CD4-positive, alpha-beta T cell treated with Interleukin-4 for 1 hour (primary cell): ENCODE measurements at places on chromosomes 16 and 17.

GRCh38 chr16:89352091-89352681 lies 134.7 kb downstream of the ZNF778 start:
- no peak for DNase-seq

DNA sequence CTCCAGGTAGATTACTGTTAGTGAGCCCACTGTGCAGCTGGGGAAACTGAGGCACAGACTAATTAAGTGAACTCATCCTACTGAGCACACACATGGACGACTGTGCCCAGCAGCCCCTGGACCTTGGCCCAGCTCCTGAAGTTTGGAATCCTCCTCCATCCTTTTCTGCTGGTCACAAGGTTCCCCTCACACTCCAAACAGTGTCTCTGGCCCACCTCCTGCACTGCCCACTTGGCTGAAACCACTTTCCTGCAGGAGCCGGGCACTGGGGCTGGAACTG lies 3.6 kb downstream of the RHBDF2 start:
- DNase-seq = no peak

DNA sequence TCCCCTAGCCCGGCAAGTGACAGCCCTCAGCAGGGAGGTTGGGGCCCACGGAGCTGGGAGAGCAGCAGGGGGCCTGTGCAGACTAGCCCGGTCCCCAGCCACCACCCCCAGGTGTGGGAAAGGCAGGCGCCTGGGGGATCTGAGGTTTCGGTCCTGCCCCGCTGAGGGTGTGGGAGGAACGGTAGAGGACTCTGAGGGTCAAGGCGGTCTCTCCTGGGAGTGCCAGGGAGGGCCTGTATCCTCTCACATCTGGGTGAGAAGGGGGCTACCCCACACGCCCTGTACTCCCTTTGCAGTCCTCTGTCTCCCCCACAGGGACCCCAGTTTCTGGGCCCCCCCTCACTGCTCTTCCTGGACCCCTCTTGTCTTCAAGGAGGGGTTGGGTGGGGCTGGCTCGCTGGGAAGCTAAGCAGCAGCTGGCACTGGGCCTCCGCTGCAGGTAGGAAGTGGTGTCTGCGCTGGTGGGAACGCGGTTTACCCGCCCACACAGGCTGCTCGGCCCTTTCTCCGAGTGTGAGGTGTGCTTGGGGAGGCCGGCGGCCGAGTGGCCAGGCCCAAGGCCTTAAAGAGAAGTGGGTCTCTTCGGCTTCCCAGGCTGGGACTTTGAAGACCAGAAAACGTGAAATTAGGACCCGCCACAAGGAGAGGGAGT lies 15.4 kb downstream of the CD7 start:
- peak; percentile 47 for DNase-seq

DNA sequence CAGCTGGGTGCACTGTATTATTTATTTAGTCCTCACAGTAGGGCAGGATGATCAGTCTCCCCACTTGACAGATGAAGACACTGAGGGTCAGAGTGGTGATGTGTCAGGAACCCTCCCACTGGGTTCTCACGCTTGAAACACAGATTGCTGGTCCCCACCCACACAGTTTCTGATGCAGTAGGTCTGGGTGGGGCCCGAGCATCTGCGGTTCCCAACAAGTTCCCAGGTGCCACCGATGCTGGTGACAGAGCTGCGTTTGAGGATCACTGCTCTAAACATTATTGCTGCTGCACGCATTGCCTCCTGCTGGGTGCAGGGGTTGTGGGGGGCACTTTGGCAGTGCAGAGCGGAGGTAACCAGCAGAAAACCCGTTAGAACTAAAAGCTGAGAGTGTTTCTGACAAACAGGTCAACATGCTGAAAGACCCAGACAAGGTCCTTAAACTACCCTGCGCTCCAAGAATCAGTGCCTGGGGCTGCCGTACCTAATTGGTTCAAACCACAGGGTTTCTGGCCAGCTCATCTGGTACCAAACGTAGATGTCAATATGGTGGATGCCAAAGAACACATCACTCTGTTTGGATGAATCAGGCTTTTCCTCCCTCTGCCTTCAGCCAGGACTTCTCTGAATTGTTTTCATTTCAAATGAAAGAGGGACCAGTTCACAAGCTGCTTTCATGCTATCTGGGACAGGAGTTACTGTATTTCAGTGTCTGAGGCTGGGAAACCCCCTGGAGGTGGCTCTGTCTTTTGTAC lies 76.0 kb downstream of the ABCC1 start:
- peak; percentile 60 for DNase-seq

GRCh38 chr16:69823831-69824563 lies 61.9 kb downstream of the WWP2 start:
- DNase-seq = peak; percentile 12

- DNase-seq = peak; percentile 80
Measured at GRCh38 chr16:4624827-4625559, 367 bp downstream of the MGRN1 start.

DNA sequence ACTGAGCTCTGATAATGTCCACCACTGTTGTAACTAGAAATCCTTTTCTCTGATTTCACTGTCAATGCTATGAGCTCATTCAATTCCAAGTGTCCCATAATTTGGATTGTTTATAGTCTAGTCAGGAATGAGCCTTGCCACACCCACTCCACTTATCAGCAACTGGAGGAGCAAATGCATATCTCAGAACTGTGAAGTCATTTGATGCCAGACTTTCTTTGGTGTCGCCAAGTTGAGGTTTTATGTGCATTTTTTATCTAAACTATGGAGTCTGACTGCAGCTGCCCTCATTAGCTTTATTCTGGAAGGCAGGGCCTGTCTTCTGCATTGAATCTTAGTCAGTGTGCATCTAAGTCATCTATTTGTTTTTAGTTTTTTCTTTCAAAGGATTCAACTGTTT lies 361.3 kb downstream of the PMP22 start:
- DNase-seq = no peak

DNA sequence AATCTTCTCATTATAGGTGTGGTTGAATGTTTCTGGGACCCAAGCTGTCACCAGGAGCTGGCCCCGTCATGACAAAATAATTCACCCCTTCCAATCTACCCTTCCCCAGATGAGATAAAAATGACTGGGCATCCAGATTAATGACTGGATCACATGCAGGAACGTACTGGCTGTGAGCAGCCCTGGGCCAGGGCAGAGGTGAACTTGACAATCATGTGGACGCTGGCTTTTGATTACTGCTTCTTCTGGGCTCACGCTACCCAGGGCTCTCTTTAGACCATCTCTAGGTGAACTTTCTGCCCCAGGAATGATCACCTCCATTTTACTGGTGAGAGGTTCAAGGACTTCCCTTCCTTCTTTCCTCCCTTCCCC lies 18.3 kb downstream of the CBX4 start:
- no peak for DNase-seq

GRCh38 chr17:69761767-69762321 lies 313.2 kb upstream of the KCNJ16 start:
- no peak for DNase-seq

- no peak for DNase-seq
Measured at GRCh38 chr16:56787167-56787566, 57.2 kb downstream of the NUP93 start.

DNA sequence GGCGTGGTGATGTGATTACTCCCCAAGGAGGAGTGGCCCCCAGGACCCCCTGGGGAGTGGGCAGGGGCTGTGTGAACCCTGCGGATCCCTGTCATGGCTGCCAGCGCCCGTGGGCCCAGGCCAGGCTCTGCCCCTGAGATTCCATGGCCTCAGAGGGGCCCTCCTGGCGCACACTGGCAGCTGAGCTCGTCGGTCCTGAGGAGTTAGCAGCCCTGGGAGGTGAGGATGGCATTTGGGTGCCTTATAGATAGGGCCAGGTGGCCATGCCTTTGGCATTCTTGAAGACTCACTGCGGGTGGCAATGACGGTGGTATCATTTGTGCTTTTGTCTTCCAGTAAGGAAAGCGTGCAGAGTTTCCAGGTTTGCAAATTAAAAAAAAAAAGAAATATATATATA lies 146.8 kb upstream of the GSE1 start:
- no peak for DNase-seq

- DNase-seq = no peak
Measured at GRCh38 chr17:7221278-7222092, 1.7 kb downstream of the ACADVL start.

DNA sequence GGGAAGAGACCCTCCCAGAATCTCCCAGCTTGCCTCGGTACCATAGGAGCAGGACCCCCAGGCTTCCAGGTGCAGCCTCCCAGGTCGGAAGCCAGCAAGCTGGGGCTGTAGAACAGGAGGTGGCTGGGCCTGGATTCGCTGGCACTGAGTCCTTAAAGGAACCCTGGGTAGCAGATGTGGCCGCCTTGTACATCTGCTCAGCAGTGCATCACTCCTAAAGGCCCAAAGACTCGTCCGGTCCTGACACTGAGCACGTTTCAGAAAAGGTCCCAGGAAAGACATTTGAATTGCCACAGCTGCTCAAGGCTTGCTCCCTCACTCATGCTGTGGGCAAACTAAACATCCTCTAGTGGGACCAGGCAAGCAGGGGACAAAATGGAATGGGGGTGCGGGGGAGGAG lies 172.8 kb downstream of the RAB11FIP4 start:
- DNase-seq = no peak

GRCh38 chr17:17042851-17043460 lies 699 bp downstream of the MPRIP start:
- DNase-seq = peak; percentile 20

GRCh38 chr16:78516006-78516736 lies 416.7 kb downstream of the WWOX start:
- DNase-seq = no peak

DNA sequence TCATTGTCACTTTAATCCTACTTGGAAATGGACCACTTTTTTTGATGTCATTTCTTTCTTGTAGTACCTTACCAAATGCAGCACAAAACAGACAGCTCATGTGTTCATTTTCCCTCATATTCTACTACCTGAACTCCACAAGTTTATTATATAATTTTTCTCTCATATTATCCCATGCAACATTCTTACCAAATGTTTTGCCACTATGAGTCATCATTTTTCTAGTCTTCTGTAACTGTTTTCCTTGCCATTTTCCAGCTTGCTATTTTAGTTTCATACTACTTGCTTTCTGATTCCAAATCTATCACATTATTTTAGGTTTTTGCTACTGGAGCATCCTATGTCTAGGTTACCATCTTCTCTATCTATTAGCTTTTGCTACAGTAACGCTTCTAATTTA lies 332.7 kb downstream of the ZFHX3 start:
- DNase-seq = no peak

DNA sequence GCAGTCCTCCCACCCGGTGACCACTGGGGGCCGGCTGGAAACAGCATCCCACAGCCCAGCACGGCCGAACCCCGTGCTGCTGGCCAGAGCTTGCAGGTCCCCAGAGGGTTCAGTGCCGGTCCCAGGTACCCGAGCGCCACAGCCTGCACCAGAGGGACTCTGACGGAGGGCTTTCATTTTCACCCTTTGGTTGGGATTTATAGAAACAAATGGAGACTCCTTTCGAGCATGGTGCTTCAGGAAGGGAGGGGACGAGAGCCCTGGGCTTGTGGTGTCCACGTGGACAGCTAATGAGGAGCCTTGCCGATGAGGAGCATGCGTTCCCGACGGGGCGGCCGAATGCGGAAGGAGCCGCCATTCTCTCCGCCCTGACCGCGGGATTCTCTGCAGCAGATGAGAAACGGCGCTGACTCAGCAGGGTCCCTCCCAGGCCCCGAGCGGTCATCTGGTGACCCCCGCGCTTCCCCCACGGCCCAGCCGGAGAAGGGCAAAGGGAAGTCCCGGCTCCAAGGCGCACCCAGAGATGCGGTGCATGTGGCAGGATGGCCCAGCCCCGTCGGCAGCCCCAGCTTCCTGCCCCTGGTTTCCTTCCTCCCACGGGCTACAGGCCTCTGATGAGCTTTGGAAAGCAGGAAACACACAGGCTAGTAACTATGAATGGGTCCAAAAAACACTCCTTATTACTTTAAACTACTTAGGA lies 9.8 kb downstream of the SLC38A10 start:
- peak; percentile 83 for DNase-seq
